ENCODE measurements at places on chromosomes 7 and 10.

- DNase-seq: no peak
Measured at GRCh38 chr10:6881987-6882386, 301.9 kb upstream of the PRKCQ start.

- DNase-seq: no peak
Measured at GRCh38 chr7:29109899-29110298, 36.4 kb downstream of the CPVL start.

DNA sequence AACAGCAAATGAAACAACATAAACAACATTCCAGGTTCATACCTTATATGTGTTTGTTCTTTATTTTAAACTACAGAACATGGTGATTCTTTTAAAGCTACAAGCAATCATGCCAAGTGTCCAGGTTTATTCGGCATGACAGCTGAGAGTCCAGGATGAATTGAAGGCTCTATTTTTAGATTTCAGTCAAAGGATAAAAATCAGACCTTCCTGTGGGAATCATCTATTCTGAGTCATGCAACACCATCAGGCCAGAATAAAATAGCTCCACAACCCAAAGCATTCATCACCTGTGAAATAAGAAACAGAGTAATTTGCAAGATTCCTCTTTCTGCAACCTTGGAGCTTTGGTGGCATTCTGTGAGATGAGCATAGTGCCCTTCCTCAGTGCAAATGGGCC is 292.4 kb upstream of the MYO3A start:
- DNase-seq: no peak

GRCh38 chr7:90536449-90536848 is 59.7 kb upstream of the CDK14 start:
- no peak for DNase-seq

GRCh38 chr10:32349199-32349585 is 2.2 kb upstream of the EPC1 start:
- no peak for DNase-seq

DNA sequence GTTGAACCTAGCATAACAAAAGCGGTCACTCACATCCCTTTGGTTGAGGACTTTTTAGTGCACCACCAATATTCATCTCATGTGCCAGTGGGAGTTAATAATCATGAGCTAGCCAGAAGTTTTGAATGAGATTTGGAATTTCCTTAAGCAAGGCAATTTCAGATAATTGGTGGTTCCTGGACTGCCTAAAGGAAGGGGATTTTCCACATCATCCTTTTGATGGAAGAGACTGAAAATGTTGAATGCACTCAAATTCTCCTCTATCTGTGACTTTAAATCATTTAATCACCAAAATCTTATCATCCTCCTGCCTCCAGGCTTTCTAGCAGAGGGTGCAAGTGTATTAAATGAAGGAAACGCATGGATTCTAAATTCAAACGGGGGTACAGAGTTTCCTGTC is 260.7 kb downstream of the CCDC3 start:
- DNase-seq: no peak

GRCh38 chr7:7212612-7213011 is 30.3 kb downstream of the C1GALT1 start:
- no peak for DNase-seq

GRCh38 chr10:93849593-93849992 is 44.2 kb upstream of the SLC35G1 start:
- DNase-seq: no peak

DNA sequence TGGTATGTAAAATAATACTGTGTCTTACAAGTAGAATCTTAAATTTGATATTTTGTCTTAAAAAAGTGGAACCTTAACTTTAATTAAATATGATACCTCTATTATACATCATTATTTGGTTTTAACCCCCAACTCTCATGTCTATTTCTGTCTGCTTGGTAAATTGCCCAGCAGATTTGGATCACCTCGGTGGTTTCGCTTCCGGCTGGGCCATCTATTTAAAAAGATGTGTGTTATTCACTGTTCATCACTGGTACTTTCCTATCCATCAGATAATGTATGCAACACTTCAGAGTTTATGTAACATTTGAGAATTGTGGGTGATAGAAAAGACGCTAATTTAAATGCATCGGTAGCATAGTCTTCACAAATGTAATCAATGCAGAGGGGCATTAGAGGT is 119.7 kb downstream of the SND1 start:
- no peak for DNase-seq

DNA sequence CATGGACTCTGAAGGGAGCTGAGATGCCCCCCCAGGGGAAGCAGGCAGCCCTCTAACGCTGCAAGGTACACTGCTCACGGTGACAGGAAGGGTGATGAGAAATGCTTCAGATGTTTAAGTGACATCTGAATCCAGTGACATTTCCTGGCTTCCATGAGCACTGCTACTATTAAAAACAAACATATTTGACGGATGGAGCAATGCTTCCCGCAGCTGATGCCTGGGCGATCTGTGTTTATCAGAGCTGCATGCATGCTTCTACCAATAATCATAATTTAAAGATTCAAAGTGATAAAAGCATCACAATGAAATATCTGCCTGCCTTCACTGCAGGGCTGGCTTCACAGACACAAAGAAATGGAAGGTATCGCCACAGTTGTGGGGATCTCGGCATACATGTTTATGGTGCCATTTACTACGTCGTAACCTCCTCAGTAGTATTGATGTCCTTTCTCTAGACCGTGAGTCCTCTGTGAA is 66.1 kb upstream of the AOAH start:
- no peak for DNase-seq

GRCh38 chr7:110721395-110721794 is 369.5 kb upstream of the LRRN3 start:
- no peak for DNase-seq

DNA sequence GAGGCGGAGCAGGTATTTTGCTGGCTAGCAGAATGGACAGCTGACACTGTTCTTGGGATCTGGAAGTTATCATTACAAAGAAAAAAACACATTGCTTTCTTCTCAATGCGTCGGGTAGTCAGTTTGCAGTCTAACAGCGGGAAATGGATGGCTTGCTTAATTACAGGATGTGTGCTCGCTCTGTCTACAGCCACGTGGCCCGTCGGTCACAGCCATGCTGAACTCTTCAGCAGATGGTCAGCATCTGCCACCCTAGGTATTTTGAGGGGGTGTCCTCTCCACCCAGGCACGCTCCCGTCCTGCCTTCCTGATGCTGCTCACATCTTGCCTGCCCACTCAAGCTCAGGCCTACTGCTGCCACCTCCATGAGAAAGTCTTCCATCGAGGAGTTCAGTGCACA is 20.4 kb upstream of the INMT start:
- no peak for DNase-seq

DNA sequence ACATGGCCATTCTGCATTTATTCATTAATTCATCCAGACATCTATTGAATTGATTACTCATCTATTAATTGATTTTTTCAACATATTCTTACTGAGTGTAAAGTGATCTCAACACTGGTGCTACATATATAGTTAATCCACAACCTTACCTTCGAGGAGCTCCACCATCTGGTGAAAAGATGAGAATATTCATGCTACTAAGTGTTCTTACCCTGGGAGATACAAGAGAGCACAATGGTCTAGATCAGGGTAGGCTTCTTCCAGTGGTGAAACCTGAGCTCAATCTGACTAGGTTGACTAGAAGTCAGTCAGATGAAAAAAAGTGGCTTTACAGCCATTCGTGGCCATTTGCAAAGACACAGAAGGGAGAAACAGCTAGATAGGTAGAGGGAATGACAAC is 507.4 kb downstream of the ANKRD7 start:
- no peak for DNase-seq

DNA sequence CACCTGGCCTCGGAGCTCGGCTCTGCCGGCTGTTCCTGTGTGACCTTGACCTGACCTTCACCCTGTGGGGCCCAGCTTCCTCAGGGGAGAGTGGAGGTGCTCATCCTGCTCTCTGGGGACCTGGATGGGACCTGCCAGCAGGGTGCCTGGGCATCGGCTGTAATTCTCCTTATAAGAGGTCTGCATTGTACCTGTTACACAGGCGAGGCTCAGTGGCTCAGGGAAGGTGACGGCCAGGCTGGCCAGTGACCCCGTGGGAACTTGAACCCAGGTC is 29.0 kb downstream of the RET start:
- no peak for DNase-seq

DNA sequence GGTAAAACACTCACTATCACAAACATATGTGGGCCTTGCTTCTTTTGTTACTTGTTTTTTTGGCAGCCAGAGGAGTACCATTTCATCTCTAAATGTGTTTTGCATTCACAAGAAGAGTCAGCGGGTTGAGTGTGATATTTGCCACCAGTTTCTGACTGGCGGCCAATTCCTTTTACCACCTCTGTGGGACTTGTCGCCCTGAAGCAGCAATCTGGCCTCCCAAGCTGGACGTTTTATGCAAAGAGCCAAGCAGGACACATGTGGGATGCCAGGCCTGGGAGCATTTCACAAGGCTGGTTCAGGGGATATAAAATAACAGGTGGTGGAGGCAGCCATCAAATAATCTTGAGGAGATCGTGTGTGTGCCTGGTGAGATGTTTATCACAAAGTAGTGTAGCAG is 61.8 kb upstream of the TRIL start:
- no peak for DNase-seq

- no peak for DNase-seq
Measured at GRCh38 chr7:25567430-25567829, 339.1 kb upstream of the NPVF start.

DNA sequence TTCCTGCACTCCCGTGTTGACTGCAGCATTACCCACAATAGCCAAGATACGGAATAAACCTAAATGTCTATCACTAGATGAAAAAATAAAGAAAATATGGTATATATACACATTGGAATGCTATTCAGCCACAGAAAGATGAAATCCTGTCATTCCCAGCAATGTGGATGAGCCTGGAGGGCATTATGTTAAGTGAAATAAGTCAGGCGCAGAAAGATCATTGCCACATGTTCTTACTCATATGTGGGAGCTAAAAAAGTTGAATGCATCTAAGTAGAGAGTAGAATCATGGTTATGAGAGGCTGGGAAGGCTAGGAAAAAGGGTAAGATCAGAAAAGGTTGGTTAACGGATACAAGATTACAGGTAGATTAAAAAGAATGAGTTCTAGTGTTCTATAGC is 219.1 kb upstream of the MKI67 start:
- no peak for DNase-seq

DNA sequence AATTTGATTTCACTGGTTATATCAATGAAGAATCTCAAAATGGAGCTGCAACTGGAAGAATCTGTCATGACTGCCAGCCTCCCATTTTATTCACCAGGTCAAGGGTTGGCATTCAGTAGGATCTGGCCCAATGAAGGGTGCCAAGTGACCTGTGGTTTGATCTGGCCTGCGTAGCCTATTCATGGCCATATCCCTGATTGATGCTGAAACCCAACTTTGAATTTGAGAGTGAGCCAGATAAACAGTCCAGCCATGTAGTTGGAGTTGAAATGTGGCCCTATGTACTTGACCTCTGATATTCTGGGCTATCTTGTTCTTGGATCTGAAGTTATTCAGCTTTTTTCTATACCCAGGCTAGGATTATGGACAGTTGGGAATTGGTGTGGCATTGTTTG is 1.5 kb downstream of the MKLN1 start:
- no peak for DNase-seq

- DNase-seq: no peak
Measured at GRCh38 chr10:127450644-127451043, 98.5 kb upstream of the NPS start.

DNA sequence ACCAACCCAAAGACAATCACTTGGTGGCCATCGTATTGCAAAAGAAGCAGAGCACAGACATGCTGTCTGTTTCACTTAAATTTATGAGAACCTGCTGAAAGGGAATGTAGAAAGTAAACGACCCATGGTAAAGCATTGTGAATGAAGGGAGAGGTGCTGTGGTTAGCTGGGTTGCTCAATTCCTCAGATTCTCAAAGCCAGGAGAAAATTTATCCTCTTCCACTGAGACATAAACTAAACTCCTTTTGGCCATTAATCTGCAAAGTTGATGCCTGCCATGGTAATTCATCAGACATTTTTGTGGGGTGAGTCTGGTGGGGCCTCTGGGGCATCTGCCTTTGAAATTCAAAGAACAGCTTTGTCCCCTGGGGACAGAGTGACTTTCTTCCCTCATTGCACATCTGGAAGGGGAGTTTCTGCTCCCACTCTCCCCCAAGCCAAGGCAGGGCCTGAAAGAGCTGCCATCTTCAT is 951.0 kb downstream of the LRMDA start:
- DNase-seq: no peak

- DNase-seq: no peak
Measured at GRCh38 chr10:114544045-114544659, 113.9 kb downstream of the ABLIM1 start.

- no peak for DNase-seq
Measured at GRCh38 chr7:27434756-27435400, 192.3 kb downstream of the EVX1 start.

- DNase-seq: no peak
Measured at GRCh38 chr10:110568055-110568735, 700 bp downstream of the SMC3 start.

- DNase-seq: no peak
Measured at GRCh38 chr10:19828278-19829049, 12.2 kb downstream of the PLXDC2 start.
